A172 (cell line): ENCODE measurements at places on chromosomes 16 and 17. TPM values are rescaled to one million over a fixed set of nuclear protein-coding genes. Genes with fewer than 3 reads are reported as not detected.

DNA sequence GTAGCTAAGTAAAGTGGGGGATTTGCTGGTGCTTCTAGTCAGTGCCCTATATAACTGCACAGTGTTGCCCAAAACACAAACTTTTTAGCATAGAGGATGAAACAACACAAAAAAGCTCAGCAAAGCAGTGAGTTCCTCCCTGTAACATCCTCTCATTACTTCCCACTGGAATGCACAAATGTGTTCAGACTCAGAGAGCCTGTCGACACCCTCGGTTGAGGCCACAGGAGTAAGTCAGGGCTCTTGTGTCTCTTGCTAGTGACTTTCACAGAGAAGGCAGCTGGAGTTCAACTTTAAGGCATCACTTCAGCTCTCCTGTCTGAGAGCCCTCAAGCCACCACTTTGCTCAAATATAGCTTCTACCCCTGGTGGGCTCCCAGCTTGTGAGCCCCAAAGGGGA lies 107.2 kb upstream of the NETO2 start:
- DNase-seq = no peak

DNA sequence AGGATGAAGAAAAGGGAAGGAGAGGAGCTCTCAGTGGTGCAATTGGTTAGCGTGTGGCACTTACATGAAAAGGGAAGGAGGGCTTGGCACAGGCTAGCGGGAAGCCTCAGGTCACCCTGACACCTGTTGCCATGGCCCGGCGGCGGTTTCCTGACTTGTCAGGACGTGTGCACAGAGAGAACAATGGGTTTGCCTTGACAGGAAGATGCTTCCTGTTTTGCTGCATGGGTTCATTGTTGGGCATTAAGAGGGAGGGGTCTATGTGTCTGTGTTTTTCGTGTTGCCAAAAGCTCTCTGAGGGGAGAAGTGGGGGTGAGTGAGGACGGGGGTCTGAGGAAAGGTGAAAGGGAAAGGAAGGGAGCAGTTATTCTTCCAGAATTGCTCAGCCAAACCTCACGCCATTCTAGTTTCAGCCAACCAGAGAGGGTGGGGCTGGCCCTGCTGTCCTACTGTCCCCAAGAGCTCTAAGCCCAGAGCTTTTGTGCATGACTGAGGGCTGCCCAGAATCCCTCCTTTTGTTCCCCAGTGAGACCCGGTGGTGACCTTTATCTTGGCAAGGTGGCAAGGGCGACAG lies 17.1 kb upstream of the CCR7 start:
- no peak for DNase-seq

DNA sequence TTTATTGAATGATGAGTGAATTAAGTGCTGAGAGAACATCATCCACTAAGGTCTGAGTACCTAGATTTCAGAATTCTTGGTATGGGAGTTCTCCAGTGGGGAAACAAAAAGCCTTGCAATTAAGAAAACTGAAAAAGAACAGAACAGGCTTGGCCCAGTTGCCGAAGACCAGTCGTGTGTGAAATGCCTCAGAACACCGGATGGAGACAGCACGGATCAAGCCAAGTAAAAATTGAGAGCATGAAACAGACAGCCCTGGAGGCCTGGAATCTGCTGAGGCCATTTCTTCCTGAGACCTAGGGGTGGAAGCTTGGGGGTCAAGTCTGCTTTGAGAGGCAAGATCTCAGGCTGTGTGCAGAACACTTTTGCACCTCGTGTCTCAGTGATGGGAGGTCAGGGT lies 43.3 kb downstream of the GRIN2A start:
- DNase-seq = no peak

DNA sequence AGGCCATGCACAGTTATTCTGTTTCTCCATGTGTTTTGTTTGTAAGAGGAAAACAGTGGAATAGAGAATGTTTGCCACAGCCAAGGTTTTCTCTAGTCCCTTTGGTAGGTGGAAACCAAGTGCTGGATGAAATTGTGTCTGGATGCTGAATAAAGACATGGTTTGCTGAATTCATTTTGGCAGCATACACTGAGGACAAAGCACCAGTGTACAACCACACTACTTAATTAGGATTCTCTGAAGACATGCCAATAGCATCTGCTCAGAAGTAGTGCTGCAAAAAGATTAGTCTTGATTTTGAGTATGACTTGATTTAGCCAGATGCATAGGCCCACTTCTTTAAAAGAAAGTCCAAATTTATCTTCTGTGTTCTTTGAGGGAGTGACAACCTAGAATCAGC lies 230.5 kb upstream of the CACNG5 start:
- no peak for DNase-seq

- peak; percentile 59 for DNase-seq
These were observed 62.0 kb upstream of the NUDT7 start for GRCh38 chr16:77660311-77660710.

GRCh38 chr17:13600475-13601321 lies 1.0 kb downstream of the HS3ST3A1 start:
- no peak for DNase-seq

DNA sequence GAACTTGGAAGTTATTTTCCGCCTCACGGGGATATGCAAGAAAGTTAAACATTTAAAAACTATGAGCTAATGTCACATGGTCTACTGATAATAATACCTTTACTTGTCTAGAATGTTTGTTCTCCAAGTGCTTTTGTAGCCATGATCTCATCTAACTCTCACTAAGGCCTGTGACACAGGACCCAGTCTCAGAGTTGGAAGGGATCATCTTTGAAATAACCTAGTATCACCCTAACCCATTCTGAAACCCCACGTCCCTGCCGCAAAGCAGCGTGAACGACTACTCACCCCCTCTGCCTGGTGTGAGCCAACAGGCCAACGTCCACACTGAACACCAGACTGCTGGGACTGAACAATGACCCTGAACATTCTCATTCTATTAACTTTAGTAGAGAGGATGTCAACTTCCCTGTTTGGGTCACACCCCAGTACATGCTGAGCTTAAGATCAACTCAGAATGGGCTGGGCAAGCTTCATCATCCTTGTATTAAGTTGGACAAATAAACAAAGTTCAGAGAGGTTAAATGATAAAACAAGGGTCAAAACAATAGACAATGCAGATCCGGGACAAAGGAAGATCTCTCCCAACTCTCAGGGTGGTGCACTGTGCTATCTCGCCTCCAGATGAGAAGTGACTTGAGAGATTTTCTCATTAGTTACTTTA lies 54.8 kb upstream of the BCAR1 start:
- DNase-seq = peak; percentile 47

GRCh38 chr17:33838281-33838680 lies 416.8 kb upstream of the CCL2 start:
- peak; percentile 11 for DNase-seq

DNA sequence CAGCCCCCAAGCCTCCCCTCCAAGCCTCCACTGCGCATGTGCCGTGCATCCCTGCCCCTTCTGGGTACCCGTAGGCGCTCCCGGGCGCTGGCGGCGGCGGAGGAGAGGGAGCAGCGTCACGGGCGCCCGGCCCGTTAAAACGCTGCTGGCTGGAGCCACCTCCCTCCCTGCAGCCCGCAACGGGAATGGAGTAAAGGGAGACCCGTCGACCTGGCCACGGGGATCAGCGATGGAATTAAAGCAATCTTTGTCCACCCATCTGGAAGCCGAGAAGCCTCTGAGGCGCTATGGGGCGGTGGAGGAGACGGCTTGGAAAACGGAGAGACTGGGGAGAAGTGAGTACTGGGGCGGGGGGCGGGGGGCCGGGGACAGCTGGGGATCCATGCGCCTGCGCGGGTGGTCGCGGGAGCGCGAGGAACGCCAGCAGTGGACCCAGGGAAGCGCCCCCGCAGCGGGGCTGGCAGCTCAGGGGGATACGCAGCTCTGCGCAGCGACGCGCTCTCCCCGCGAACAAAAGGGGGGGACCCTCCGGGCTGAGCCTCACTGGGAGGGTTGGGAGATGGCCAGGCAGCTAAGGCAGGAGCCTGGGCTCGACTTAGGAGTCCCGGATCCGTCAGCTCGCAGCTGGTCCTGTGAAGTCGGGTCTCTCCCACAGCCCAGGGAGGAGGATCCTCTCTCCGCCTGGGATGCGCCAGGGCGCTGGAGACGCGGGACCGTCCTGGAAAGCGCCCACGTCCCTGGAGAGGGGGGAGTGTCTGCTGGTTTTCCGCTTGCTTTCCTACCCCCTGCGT lies at the start of gene BMERB1:
Gene BMERB1, plus strand, starts transcription at position 164 of the 791 bp plus-strand sequence. Its CDS starts 66 bp downstream, at position 230.
- peak; percentile 53 for DNase-seq

Gene SEZ6
- 0.07 and 0.52 TPM in 2 replicates for total RNA-seq

Gene PIK3R6
- not detected in 2 replicates for total RNA-seq

Gene HOXB3
- 20.1 and 24.1 TPM in 2 replicates for total RNA-seq

Gene CDH3
- 0.07 and 0.34 TPM in 2 replicates for total RNA-seq
